ENCODE measurements at places on chromosomes 4 and X. TPM values are rescaled to one million over a fixed set of nuclear protein-coding genes. Genes with fewer than 3 reads are reported as not detected.

Gene TMPRSS11D
- not detected for total RNA-seq

DNA sequence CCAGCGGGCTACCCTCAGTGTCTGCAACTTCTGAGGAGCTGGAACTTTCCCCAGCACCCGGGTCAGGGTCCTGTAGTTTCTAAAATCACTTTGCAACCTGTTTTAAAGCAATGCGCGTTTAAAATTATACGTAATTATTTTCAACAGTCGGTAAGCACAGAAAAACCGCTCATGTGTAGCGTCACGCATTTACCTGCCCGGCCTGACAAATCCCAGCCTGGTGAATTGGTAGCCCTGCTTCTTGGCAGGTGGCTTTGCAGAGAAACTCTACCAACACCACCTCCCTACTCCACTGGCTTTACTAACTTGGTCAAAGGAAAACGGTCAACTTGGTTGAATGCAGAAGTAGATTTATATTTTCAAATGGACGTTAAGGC, 640 bp downstream of the BANK1 start:
- H3K36me3 ChIP-seq = peaks cover 3% of the 10 kb centered on the region
- peak overlapping the region; percentile 90 for H3K4me3 ChIP-seq
- H3K27ac ChIP-seq = no peak overlapping the region
- peaks cover 6% of the 10 kb centered on the region for H3K4me1 ChIP-seq
- H3K27me3 ChIP-seq = peaks cover 28% of the 10 kb centered on the region
- DNase-seq = no peak

Gene PHEX
- 0.91 TPM for total RNA-seq

DNA sequence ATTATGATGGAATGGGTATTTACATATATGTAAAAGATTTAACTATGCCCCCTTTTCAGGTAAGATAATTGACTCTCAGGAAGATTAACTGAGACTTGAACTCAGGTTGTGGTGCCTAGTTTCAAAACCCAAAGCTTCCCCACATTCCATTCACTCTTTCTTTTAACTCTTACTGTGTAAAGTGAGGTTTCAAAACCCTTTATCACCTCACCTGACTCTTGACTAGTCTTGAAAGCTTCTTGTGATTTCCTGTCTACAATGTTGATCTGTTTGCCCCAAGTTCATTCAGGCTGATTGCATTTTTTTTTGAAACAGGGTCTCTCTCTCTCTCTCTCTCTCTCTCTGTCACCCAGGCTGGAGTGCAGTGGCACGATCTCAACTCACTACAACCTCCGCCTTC, 40.5 kb upstream of the RAPGEF2 start:
- no peak for DNase-seq
- no peaks in the 10 kb centered on the region for H3K36me3 ChIP-seq
- no peaks in the 10 kb centered on the region for H3K27me3 ChIP-seq
- no peak overlapping the region for H3K27ac ChIP-seq

GRCh38 chrX:47976254-47977151, 27.3 kb downstream of the ZNF182 start:
- H3K4me3 ChIP-seq = no peak overlapping the region
- H3K27ac ChIP-seq = no peak overlapping the region
- DNase-seq = no peak
- no peaks in the 10 kb centered on the region for H3K27me3 ChIP-seq

DNA sequence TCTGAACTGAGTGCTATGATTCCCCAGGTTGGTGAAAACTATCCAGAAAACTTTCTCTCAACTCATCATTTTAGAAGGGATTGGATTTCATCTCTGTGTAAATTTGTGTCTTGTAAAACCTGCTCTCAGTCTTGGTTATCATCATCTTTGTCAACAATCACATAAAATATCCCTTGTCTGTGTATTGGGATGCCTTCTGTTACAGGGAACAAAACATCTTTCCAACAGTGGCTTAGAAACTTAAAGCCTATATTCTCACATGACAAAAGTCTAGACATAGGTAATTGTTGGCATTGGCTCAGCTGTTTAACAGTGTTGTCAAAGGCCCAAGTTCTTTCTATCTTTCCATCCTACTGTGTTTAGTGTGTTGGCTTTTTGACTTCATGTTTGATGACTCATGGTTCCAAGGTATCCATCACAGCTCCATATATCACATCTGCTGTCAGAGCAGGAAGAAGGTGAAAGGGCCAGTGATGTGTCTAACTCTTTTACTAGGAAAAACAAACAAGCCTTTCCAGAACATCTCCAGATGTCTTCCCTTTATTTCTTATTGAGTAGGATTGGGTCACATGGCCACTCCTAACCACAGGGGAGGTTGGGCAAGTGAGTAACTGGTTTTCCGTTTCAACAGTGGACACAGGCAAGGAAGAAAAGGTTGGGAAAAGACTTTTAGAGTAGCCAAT, 65.0 kb downstream of the PHEX start:
- H3K27ac ChIP-seq = no peak overlapping the region
- H3K36me3 ChIP-seq = peaks cover 3% of the 10 kb centered on the region
- no peaks in the 10 kb centered on the region for H3K27me3 ChIP-seq
- DNase-seq = no peak

Gene CFAP299
- total RNA-seq = not detected

All from T-helper 17 cell (primary cell).